Mammary microvascular endothelial cell (primary cell): ENCODE measurements at places on chromosomes 16 and 17. TPM values are rescaled to one million over a fixed set of nuclear protein-coding genes. Genes with fewer than 3 reads are reported as not detected.

Gene RND2
- total RNA-seq, result under 0.01 and 0.20 TPM in 2 replicates

Gene DRC7
- not detected in 2 replicates for total RNA-seq

Gene MYOCD
- not detected in 2 replicates for total RNA-seq

Gene HAS3
- 0.15 and 1.1 TPM in 2 replicates for total RNA-seq

Gene SEPTIN1
- not detected in 2 replicates for total RNA-seq

Gene ENO3
- total RNA-seq, result 0.10 TPM in 1 of 2 replicates, not detected in the other

Gene EME1
- total RNA-seq, result 4.9 and 8.3 TPM in 2 replicates

Gene CD79B
- total RNA-seq, result 2.9 and 4.5 TPM in 2 replicates

Gene BRD7
- total RNA-seq, result 41.0 and 49.9 TPM in 2 replicates

Gene QPRT
- total RNA-seq, result not detected in 2 replicates

Gene MEOX1
- 6.4 and 6.5 TPM in 2 replicates for total RNA-seq

Gene GFOD2
- 19.6 TPM in 2 replicates for total RNA-seq

Gene PPL
- total RNA-seq, result 0.47 and 0.64 TPM in 2 replicates

Gene TLCD1
- total RNA-seq, result 2.5 and 3.5 TPM in 2 replicates

Gene C17orf50
- not detected in 2 replicates for total RNA-seq

Gene NAT9
- total RNA-seq, result 15.7 and 22.2 TPM in 2 replicates

Gene SYCE1L
- total RNA-seq, result 4.9 and 5.5 TPM in 2 replicates

Gene HOXB5
- 0.54 and 1.1 TPM in 2 replicates for total RNA-seq

Gene OMG
- 1.3 and 2.0 TPM in 2 replicates for total RNA-seq

Gene ASPA
- total RNA-seq, result 0.13 TPM in 1 of 2 replicates, not detected in the other

Gene USP10
- total RNA-seq, result 57.2 and 67.8 TPM in 2 replicates

Gene CDR2L
- total RNA-seq, result 34.8 and 37.3 TPM in 2 replicates

Gene MYO15A
- 0.20 TPM in 1 of 2 replicates, not detected in the other for total RNA-seq

Gene TPSG1
- total RNA-seq, result not detected in 2 replicates

Gene TUFM
- total RNA-seq, result 216 and 232 TPM in 2 replicates

Gene NPB
- total RNA-seq, result 0.54 and 1.3 TPM in 2 replicates

Gene EVI2B
- 5.8 and 7.1 TPM in 2 replicates for total RNA-seq

Gene TNFRSF13B
- not detected in 2 replicates for total RNA-seq

Gene TEX19
- not detected in 2 replicates for total RNA-seq

Gene HASPIN
- 9.4 and 10.9 TPM in 2 replicates for total RNA-seq

Gene SCN4A
- total RNA-seq, result 0.34 TPM in 1 of 2 replicates, not detected in the other

Gene CACNA1G
- not detected in 2 replicates for total RNA-seq

Gene HEATR9
- not detected in 2 replicates for total RNA-seq

Gene MRPS23
- 37.3 and 47.3 TPM in 2 replicates for total RNA-seq

Gene KRT17
- total RNA-seq, result 0.94 TPM in 1 of 2 replicates, not detected in the other

Gene KRTAP17-1
- not detected in 2 replicates for total RNA-seq

Gene SLFN12L
- under 0.01 TPM in 1 of 2 replicates, not detected in the other for total RNA-seq

Gene IRX5
- 0.05 and 0.40 TPM in 2 replicates for total RNA-seq

Gene ICAM2
- total RNA-seq, result 1,396 and 1,507 TPM in 2 replicates

Gene HYDIN
- total RNA-seq, result not detected in 2 replicates

Gene PYY
- total RNA-seq, result not detected in 2 replicates

Gene ZNF207
- 118 and 126 TPM in 2 replicates for total RNA-seq

Gene CDH8
- total RNA-seq, result not detected in 2 replicates

Gene SDK2
- total RNA-seq, result not detected in 2 replicates

Gene PLLP
- total RNA-seq, result 2.1 and 3.0 TPM in 2 replicates

Gene SMIM22
- not detected in 2 replicates for total RNA-seq

Gene GNAO1
- total RNA-seq, result not detected in 2 replicates

Gene EPX
- not detected in 2 replicates for total RNA-seq

Gene CRYBA1
- not detected in 2 replicates for total RNA-seq

Gene CD300H
- not detected in 2 replicates for total RNA-seq

Gene TMC7
- 1.5 and 2.5 TPM in 2 replicates for total RNA-seq

Gene MEIOB
- total RNA-seq, result not detected in 2 replicates

Gene XPO6
- 96.8 and 101 TPM in 2 replicates for total RNA-seq

Gene PRRT2
- not detected in 2 replicates for total RNA-seq

Gene KRTAP4-3
- total RNA-seq, result not detected in 2 replicates

Gene MGAT5B
- total RNA-seq, result 1.1 and 2.1 TPM in 2 replicates
